ENCODE measurements at places on chromosomes 12 and 14.

- DNase-seq = no peak
Measured at GRCh38 chr12:104858611-104859543, 99.2 kb downstream of the SLC41A2 start.

- no peak for DNase-seq
Measured at GRCh38 chr12:123107926-123108681, 42.8 kb downstream of the PITPNM2 start.

- DNase-seq = peak; percentile 45
Measured at GRCh38 chr14:75566321-75566720, 12.1 kb upstream of the FLVCR2 start.

DNA sequence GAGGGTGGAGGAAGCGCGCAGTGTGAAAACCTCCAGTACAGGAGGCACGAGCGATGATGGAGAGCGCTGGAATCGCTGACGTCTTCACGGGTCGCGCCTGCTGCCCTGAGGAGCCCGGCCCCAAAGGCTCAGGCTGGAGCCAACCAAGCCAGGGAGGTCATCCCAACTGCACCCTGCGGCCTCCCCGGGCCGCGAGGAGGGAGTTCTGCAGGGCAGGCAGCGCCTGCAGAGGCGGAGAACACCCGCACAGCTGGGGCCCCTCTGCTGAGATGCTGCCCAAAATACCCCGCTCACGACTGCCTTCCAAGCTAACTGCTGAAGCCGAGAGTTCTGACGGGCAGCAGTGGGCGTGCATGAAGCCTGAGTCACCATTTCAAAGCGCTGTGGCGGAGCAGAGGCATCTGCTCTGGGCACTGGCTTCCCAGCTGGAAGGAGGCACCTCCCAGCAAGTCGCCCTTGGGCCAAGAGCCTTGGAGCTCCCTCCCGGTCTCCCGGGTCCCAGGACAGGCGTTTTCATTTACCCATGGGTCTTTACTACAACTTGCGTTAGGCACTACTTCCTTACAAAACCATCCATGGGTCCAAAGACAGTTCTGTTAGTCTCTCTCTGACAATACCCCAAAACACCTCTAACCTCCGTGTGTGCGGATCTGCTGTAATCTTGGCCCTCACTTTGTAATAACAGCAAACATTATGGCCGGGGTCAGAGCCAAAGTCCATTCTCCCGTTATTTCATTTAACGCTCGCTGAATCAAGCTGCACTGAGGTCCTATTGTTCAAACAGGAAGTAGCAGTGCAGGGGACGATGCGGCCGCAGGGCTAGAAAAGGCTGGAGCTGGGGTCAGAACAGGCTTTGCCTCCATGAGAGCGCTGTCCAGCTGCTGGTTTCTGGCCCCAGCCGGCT is 60.1 kb upstream of the RIMBP2 start:
- DNase-seq = peak; percentile 22

- no peak for DNase-seq
Measured at GRCh38 chr12:10952645-10953044, 13.6 kb upstream of the TAS2R14 start.

- no peak for DNase-seq
Measured at GRCh38 chr14:61153914-61154545, 127.1 kb downstream of the TMEM30B start.

DNA sequence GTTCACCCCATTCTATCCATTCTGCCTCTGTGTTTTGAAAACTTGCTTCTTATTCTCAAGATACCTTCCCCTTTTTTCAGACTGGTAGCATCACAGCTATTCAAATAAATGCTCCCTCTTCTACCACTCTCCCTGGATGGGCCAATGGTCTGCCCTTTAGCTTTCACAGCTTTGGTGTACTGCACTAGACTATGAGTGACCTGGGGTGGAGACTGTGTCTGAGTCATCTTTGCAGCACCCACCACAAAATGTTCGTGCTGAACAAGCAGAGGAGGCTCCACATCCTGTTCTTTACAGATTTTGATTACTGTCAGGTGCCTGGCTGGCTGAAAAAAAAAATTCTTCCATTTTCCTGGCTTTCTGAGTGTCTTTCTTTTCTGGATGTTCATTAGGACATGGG is 1104.1 kb upstream of the TMEM132C start:
- DNase-seq = peak; percentile 8

- DNase-seq = no peak
Measured at GRCh38 chr12:22286569-22286968, 47.9 kb downstream of the ST8SIA1 start.

DNA sequence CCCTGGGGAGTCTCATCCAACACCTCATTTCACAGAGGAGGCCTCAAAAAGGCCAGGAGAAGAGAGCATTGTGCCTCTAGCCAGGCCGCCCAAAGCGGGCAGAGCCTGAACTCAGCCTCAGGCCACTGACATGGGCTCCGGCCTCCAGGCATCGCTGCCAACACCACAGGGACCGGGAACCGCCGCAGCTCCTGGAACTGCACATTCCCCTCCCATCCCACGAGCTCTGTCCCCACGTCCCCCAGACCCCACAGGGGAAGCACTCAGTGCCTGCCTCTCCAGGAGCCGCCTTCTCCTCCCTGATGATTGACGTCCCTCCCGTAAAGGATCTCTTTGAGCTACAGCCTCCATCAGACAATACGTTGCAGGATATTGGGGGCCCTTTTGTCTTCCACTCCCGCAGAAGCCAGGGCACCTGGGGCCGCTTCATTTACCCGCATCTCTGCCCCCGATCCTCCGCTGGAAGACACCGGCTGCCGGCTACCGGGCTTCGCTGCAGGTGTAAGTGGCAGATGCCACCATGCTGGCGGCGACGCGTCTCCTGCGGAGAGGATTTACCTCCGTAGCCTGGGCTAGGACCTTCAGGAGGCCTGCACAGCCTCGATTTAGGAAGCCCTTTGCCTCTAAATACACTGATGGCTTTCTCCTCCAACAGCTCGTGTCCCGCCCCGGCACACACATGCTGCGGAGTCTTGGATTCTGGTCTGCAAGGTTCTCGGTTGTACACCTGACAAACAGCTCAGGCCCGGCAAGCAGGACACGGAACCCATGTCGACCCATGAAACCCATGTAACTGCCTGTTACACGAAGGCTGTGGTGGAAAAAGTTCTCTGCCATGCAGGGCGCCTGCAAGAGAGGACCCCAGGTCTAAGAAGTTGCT is 104.8 kb downstream of the RIMBP2 start:
- no peak for DNase-seq

- DNase-seq = no peak
Measured at GRCh38 chr12:130401703-130402102, 64.0 kb downstream of the PIWIL1 start.

DNA sequence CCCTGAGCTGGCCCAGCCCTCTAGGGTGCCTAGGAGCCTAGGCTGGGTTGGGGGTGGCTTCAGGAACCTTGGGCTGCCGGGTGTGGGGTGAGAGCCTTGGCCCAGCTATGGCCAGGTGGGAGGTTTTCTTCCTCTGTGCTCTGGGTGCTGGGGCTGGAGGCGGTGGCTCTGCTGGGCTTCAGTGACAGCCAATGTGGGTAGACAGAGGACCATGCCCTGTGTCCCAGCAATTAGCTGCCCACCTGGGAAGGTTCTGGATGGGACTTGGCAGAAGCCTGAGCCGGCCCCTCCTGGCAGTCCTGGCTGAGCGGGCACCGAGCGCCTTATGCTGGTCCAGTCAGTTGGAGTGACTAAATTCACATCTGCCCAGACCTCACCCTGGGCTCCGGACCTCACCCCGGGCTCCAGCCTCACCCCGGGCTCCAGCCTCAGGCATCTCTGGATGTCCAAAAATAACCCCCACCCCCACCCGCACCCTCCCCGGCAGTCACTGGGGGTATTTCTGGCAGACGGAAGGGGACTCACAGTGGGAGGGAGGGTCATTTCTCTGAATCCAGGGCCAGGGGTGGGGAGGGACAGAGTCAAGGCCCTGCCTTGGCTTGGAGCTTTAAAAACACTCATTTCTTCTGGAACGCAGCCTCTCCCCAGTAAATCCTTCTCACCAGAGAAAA is 46.9 kb downstream of the CYP46A1 start:
- no peak for DNase-seq

DNA sequence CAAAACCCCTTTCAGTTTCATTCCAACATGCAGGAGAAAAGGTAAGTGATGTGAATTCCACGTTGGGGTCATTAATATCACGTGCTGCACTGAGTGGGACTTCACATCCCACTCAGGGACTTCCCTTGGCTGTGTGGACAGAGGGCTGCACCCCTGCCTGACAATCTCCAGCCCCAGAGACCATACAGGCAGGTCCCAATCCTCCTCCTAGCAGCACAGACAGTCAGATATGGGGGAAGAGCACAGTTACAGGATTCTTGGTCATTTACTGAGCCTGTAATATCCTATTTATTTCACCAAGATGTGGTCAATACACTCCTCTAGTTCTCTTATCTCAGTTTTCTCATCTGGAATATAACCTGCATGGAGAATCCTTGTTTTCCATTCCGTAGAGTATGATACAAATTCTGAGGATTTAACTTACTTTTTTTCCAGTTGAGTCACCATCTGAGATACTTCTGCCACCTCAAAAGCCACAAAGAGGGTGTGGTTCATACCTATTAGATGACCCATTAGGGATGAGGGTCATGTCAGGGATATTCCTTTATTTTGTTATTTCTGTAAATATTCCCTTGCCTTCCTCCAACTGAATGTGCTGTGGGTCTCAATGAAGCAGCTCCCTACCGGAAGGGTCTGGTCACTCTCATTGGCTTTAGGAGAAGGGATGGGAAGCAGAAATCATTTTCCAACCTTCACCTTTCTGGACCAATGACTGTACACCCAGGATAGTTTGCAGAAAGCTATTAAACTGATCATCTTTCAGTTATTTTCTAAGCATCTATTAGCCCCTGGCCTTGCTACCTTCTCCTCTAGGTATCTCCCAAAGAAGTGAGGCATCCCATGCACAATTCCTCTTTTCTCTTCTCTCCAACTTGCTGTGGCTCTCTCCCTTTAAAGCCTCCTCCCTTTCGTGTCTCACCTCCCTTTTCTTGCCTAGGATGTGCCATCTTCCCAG is 43.0 kb upstream of the NTF3 start:
- no peak for DNase-seq

DNA sequence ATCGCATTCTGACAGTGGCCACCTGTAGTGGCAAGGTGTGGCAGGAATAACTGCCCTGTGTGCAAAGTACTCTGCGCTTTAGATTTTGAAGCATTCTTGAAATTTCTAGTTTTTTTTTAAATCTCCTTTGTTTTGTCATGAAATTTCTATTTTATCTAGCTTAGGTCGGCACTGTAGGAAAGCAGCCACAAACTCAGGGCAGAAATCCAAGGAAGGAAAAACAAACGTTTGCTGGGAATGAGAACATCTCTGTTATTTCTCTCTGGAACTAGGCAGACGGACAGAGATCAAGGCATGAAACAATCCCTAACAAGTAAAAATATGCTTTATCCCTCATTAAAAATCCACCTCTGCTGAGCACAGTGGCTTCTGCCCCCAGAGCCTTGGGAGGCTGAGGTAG is 1.3 kb upstream of the NR2C1 start:
- DNase-seq = no peak

DNA sequence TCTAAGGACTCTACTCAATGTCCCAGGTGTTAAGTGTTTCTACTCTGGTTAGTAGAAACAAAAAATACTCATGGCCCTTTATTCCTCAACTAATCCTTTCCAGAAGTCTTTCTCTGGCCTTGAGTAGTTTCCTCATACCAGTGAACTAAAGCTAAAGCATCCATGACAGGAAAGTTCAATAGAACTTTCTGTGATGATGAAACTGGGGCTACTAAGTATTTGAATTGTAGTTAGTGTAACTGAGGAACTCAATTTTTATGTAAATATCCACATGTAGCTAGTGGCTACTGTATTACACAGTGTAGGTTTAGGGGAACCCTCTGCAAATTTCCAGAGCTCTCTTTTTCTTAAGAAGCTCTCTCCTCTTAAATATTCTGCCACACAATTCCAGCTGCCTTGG is 63.7 kb downstream of the R3HDM2 start:
- no peak for DNase-seq

- DNase-seq = no peak
Measured at GRCh38 chr14:55306938-55307589, 35.8 kb downstream of the FBXO34 start.

DNA sequence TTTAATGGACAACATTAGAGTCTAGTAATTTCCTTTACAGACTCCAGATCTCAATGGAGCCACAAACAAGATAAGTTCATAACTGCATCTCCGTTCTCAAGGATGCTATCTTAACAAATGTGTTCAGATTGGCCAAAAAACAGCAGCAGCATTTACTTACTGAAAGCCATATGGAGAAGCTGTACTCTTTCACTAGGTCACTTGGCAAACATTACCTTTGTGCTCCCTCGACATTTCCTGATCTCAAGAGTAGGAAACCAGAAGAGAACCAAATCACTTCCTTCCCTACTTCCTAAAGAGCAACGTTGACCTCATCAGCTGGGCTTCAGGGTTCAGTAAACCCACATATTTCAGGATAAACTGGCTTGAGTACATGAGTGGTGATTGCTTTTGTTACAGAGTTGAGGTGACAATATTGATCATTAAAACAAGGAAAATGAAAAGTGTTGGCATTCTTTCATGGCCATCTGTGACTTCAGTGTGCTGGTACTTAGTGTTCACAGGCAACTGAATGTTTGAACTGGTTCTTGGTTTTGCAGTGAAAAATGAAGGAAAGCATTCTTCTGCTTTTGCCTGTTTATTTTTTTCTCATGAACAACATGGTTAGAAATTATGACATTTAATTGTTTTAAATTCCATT is 449.6 kb downstream of the TMEM117 start:
- no peak for DNase-seq

DNA sequence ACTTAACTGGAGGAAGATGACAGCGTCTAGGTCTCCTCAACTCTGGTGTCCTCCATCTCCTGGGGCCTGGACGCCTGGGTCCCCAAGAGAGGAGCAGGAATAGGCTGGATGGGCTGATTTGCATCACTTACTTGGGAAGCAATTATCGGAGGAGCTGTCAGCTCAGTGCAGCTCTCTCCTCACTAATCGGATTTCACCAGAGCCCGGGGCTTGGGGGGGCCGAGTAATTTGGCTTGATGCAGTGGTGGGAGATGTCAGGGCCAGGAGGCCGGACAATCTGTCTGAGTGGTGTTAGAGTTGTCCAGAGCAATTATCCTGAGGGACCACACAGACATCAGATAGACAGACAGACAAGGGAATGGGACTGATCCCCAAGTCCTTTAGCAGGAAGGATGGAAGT is 4.6 kb upstream of the SMUG1 start:
- DNase-seq = no peak

GRCh38 chr12:70367258-70368141 is 1.4 kb downstream of the KCNMB4 start:
- DNase-seq = no peak

DNA sequence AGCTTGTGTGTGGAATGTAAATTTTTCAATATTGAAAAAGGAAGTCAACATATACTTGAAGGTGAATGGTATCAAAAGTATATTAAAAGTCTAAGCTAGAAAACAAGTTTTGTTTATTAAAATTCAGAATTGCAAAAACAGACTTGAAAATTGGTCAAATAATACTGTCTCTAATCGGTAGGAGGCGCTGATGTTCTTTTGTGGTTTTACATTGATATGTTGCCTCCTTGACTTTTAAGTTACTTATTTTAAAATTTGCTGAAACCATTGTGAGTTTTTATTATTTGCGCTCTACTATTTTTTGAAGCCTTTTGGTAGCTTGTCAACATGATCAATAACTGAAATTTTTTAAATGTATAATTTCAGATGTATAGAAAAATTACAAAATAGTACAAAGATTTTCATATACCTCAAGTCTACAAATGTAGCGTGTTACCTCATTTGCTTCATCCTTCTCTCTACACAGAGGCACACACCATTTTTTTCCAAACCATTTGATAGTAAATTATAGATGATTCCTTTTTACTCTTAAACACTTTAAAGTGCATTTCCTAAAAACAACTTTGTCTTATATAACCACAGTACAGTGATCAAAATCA is 6.9 kb downstream of the RTRAF start:
- no peak for DNase-seq

- DNase-seq = peak; percentile 84
Measured at GRCh38 chr12:53746592-53747092, 5.1 kb downstream of the CISTR start.

- no peak for DNase-seq
Measured at GRCh38 chr14:75373616-75374015, 54.2 kb upstream of the JDP2 start.

Measured in activated T-cell treated with anti-CD3 and anti-CD28 coated beads for 1 hour (primary cell).